ENCODE measurements at places on chromosomes 6 and 20.

DNA sequence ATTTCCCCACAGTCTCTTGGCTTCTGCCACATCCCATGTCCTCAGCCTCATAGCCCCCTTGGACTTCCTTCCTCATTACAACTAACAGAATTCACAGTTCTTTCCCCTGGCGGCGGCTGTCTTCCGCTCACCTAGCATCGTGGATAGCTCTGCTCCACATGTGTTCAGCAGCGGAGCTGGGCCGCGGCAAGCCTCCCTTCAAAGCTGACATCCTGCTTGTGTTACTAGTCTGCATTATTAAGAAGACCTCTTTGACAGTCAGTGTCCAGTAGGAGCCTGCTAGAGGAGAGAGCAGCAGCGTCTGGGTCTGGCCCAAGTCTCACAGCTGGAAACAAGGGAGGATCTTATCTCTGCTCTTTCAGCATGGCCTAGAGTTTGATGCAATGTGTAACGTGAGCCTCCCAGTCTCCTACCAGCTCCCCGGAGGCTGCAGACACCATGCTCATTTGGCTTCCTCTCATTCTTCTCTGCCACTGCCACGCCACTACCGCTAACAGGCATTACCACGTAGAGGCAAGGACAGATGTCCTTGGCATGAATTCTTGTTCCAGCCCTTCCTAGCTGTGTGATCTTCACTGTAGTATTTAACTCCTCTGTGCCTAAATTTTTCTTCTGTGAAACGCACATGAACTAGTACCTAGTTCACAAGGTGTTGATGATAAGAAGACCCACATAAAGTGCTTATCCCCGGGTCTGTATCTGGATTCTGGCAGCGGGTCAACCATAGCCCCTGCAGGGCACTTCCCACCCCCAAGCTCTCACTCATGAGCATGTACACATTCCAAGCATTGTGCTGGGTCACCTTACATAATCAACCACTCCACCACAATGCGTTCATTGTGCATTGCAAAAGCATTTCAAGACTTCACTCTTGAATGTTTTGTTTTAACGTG, 107.1 kb upstream of the BACH2 start:
- no peaks in the 10 kb centered on the region for H3K27me3 ChIP-seq
- H3K27ac ChIP-seq = no peak overlapping the region
- peak; percentile 73 for DNase-seq
- H3K4me1 ChIP-seq = no peaks in the 10 kb centered on the region

DNA sequence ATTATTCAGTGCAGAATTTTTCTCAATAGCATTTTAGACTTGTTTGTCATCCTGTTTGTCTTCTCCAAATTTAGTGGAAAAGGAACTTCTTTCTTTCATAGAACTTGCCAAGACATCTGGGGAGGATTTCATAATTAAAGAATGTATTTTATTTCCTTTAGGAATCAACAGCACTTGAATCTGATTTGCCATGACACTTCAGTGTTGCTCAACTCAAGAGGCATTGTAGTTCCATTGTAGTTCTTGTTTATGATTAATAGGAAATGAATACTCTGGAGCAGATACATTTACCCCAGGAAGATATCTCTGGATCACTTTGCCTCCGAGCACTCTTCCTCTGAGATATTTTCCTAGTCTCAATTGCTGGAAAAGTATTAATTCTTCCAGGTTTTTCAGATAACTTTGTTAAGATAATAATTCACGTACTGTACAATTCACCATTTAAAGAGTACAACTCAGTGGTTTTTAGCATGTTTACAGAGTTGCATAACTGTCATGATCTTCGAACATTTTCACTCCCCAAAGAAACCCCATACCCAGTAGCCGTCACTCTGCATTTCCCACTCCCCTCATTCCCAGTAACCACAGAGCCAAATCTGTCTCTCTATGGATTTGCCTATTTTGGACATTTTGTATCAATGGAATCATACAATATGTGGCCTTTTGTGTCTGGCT, 29.7 kb downstream of the AKAP12 start:
- no peaks in the 10 kb centered on the region for H3K27me3 ChIP-seq
- H3K4me3 ChIP-seq = no peak overlapping the region
- no peak overlapping the region for H3K27ac ChIP-seq
- no peak for DNase-seq
- no peaks in the 10 kb centered on the region for H3K36me3 ChIP-seq

GRCh38 chr6:105780146-105780860, 305.8 kb upstream of the PRDM1 start:
- DNase-seq = no peak
- H3K36me3 ChIP-seq = no peaks in the 10 kb centered on the region
- H3K4me1 ChIP-seq = no peaks in the 10 kb centered on the region
- H3K27ac ChIP-seq = no peak overlapping the region
- no peaks in the 10 kb centered on the region for H3K27me3 ChIP-seq

DNA sequence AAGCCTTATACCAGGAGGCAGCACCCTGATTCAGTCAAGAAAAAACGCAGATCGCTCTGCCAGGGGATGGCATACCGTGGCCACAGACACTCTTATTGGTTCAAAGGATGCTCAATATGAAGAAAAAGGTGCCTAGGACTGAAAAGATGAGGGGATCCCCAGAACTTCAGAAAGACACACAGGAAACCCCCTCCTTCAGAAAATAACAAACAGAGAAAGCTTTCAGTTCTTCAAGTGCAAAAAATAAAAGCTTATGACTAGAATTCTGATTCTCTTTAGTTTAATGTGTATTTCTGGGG, 17.7 kb upstream of the MYB start:
- H3K4me3 ChIP-seq = no peak overlapping the region
- H3K27ac ChIP-seq = no peak overlapping the region
- no peak for DNase-seq
- H3K4me1 ChIP-seq = no peaks in the 10 kb centered on the region

DNA sequence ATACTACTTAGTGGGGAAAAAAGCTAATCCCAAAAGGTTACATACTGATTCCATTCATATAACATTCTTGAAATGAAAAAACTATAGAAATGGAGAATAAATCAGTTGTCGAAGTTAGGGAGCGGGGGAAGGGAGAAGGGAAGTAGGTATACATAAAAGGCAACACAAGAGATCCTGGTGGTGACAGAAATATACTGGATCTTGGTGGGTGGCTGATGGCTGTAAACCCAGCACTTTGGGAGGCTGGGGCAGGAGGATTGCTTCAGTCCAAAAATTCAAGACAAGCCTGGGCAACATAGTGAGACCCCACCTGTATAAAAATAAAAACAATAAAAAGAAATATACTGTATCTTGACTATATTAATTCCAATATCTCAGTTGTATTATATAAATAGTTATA, 105.7 kb upstream of the LGSN start:
- H3K36me3 ChIP-seq = no peaks in the 10 kb centered on the region
- H3K27me3 ChIP-seq = no peaks in the 10 kb centered on the region
- no peak for DNase-seq
- no peaks in the 10 kb centered on the region for H3K4me1 ChIP-seq

GRCh38 chr6:119065955-119066354, 12.5 kb downstream of the FAM184A start:
- no peaks in the 10 kb centered on the region for H3K4me1 ChIP-seq
- no peaks in the 10 kb centered on the region for H3K27me3 ChIP-seq
- H3K4me3 ChIP-seq = no peak overlapping the region
- H3K36me3 ChIP-seq = no peaks in the 10 kb centered on the region
- no peak for DNase-seq

- H3K4me3 ChIP-seq = no peak overlapping the region
- H3K36me3 ChIP-seq = no peaks in the 10 kb centered on the region
- H3K4me1 ChIP-seq = no peaks in the 10 kb centered on the region
- no peaks in the 10 kb centered on the region for H3K27me3 ChIP-seq
- no peak overlapping the region for H3K27ac ChIP-seq
Measured at GRCh38 chr6:13832778-13833177, 18.4 kb upstream of the MCUR1 start.

DNA sequence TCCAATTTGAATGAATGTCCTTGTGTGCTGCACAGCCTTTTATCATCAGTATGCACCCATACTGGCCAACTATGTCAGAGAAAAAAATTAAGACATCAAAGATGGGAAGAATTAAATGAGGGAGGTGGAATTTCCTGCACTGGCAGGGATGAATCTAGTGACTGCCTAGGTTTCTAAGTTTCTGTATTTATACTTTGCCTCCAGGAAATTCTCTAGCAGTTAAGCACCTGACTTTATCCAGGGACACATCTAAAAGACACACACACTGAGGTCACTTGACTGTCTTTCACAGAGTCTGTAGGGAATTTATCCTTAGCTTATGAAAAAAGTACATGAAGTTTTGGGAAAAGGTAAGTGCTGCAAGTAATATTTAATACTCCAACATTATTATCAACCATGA, 636.5 kb upstream of the PTCHD4 start:
- DNase-seq = no peak
- no peak overlapping the region for H3K4me3 ChIP-seq
- no peak overlapping the region for H3K27ac ChIP-seq
- no peaks in the 10 kb centered on the region for H3K27me3 ChIP-seq

GRCh38 chr20:8357703-8358102, 225.6 kb downstream of the PLCB1 start:
- H3K4me1 ChIP-seq = no peaks in the 10 kb centered on the region
- H3K27ac ChIP-seq = no peak overlapping the region
- H3K36me3 ChIP-seq = no peaks in the 10 kb centered on the region
- no peaks in the 10 kb centered on the region for H3K27me3 ChIP-seq
- no peak for DNase-seq
- no peak overlapping the region for H3K4me3 ChIP-seq

- H3K4me1 ChIP-seq = peaks cover 7% of the 10 kb centered on the region
- no peaks in the 10 kb centered on the region for H3K36me3 ChIP-seq
- no peak overlapping the region for H3K27ac ChIP-seq
- no peak for DNase-seq
- no peaks in the 10 kb centered on the region for H3K27me3 ChIP-seq
Measured at GRCh38 chr6:169372589-169372988, 118.9 kb upstream of the THBS2 start.

DNA sequence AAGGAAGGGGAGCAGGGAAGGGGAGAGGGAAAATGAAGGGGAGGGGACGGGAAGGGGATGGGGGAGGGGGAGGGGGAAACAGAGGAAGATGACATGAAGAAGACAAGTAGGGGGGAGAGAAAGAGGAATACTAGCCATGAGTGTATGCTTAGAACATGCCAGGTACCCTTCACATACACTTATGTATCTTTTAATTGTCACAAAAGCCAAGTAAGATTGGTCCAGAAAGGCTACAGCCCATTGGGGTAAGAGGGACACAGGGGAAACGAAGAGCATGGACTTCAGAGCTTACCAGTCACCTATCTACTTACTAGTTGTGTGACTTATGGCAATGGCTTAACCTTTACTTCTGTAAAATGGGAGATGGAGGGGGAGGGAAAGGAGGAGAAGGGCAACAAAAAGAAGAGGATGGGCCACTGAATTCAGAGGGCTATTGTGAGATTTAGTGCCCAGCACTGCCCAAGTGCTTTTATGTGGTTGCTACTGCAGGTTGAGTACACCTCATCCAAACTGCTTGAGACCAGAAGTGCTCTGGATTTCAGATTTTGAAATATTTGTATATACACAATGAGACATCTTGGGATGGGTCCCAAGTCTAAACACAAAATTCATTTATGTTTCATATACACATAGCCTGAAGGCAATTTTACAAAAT, 90.3 kb downstream of the ARHGAP18 start:
- no peaks in the 10 kb centered on the region for H3K36me3 ChIP-seq
- DNase-seq = no peak
- H3K4me1 ChIP-seq = no peaks in the 10 kb centered on the region
- H3K27ac ChIP-seq = no peak overlapping the region
- no peak overlapping the region for H3K4me3 ChIP-seq

- no peaks in the 10 kb centered on the region for H3K27me3 ChIP-seq
- H3K27ac ChIP-seq = no peak overlapping the region
- H3K4me3 ChIP-seq = no peak overlapping the region
- no peak for DNase-seq
Measured at GRCh38 chr20:5046656-5047339, 45.5 kb upstream of the SLC23A2 start.

DNA sequence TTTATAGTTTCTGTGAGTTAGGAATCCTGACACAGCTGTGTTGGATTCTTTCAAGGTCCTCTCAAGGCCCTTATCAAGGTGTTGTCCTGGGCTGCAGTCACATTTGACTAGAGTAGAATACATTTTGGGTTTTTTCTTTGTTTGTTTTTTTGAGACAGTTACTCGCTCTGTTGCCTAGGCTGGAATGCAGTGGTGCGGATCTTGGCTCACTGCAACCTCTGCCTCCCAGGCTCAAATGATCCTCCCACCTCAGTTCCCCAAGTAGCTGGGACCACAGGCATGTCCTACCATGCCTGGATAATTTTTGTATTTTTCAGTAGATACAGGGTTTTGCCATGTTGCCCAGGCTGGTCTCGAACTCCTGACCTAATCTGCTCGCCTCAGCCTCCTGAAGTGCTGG, 15.7 kb downstream of the NFYA start:
- no peaks in the 10 kb centered on the region for H3K27me3 ChIP-seq
- no peak overlapping the region for H3K4me3 ChIP-seq
- H3K27ac ChIP-seq = no peak overlapping the region
- DNase-seq = no peak

DNA sequence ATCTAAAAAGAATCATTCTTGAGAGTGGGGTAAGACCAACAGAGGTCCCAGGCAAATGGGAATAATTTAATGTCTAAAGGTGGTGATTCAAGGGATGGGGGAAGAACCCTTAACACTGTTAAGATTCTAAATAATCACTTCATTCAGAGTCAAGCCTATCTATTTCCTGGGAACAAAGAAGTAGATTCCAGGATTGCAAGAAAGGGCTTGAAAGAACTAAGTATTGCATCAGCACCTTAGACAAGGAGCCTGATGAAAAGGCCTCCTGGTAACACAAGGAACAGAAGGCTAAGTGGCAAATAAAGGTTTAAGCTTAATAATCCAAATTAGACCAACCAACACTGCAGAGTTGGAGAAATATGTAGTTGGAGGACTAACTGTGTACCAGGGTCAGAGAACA, 620.7 kb upstream of the BTBD3 start:
- H3K27me3 ChIP-seq = no peaks in the 10 kb centered on the region
- no peaks in the 10 kb centered on the region for H3K36me3 ChIP-seq
- H3K4me3 ChIP-seq = no peak overlapping the region
- no peaks in the 10 kb centered on the region for H3K4me1 ChIP-seq

DNA sequence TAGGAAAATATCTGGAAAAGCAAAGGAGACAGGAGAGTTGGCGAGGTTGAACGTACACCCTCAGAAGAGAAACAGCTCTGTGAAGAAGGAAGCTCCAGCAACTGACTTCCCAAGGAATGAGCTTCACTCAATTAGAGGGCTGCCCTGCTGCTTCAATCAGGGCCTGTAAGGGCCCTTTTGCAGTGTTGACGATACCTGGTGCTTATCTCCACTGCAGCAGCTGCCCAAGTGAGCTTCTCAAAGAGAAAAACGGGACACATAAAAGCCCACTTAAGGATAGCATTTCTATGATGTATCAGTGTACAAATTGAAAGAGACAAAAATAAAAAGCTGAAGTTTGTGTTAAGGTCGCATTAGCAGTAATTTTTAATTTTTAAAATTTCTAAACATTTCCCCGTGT, 16.4 kb downstream of the SEC63 start:
- DNase-seq = no peak
- H3K4me1 ChIP-seq = peaks cover 5% of the 10 kb centered on the region
- no peaks in the 10 kb centered on the region for H3K36me3 ChIP-seq

Measured in ovary (tissue), 10 donors.